ENCODE measurements at places on chromosomes 11 and 22.

DNA sequence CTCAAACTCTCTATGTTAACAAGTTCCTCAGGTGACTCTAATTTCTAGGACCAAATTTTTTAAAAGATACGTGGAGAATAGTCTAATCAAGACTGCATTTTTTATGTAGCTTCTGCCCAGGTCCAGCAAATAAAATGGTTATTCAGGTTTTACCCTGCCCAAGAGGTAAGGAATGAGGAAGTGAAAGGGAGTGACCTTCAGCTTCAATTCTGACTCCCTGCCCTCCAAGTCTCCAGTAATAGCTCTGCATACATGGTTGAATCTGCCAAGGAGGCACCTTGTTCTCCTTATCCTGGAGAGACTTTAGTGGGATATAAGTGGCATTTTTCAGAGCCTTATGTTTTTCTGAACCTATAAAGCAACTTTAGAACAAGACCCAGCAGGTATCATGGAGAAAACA, 15.5 kb downstream of the MUC15 start:
- no peak for DNase-seq

GRCh38 chr11:128582496-128583366, 4.6 kb downstream of the ETS1 start:
- peak; percentile 74 for DNase-seq

DNA sequence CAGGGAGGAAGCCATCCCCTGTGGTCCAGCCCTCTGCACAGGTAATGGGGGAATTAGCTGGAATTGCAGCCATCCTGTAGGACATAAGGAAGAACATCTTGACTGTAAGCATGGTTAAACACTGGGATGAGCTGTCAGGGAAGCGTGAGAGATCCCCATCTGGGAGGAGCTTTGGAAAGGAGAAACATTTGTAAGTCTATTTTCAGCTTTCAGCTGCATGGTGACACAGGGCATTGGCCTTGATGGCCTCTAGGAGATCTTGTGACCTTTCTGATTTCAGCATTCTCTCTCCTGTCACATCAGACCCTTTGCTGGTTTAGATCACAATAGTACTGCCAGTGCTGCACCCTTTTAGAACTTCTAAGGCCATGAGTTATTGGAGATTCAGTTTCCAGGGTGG, 47.1 kb downstream of the BCR start:
- DNase-seq, result no peak

GRCh38 chr11:30652801-30653200, 66.6 kb upstream of the MPPED2 start:
- DNase-seq, result no peak

- no peak for DNase-seq
Observed at GRCh38 chr11:8259306-8259959, 4.2 kb downstream of the LMO1 start.

- DNase-seq, result no peak
Observed at GRCh38 chr22:31106001-31106571, 1.3 kb downstream of the SELENOM start.

GRCh38 chr11:32529994-32530588, 53.5 kb upstream of the EIF3M start:
- no peak for DNase-seq

- no peak for DNase-seq
Observed at GRCh38 chr11:32658639-32659406, 75.2 kb downstream of the EIF3M start.

DNA sequence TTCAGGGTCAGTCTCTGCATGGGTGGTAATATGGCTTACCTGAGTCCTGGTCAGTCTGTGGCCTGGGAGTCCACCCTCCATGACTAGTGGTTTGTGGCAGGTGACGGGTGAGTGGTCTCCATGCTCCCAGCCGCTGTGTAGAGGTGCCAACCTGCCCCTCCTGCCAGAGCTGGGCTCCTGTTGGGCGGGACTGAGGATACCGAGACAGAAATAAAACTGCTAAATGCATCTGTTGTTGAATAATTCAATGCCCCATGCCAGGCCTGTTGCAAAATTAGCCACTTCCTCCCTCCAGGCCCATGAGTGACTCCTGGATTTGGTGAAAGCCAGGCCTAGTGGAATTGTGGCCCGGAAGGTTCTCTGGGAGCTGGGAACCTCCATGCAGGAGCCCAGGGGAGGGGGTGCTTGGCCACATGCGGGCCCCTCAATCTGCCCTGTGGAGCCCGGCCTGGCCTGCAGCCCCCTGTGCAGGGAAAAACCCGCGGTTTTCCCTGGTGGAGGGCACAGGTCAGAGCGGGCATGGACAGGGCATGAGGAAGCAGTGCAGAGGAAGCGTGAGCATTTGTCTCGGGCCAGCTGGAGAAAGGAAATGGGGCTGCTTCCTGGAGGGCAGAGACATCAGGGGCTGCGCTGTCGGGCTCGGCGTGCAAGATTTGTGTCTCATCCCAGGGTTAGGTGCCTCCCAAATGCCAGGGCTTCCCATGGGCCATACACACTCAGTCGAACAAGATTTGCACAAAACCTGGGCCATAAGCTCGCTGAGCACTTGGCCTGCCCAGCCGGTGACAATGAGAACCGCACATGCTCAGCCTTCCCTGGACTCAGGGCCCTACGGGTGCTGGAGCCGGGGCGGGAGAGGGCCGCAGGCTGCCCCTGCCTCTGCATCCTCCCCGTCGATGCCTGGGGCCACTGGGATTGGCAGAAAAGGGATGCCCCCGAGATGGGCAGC, 66.9 kb downstream of the KCNQ1 start:
- no peak for DNase-seq

- DNase-seq, result no peak
Observed at GRCh38 chr11:128345316-128345715, 242.0 kb downstream of the ETS1 start.

DNA sequence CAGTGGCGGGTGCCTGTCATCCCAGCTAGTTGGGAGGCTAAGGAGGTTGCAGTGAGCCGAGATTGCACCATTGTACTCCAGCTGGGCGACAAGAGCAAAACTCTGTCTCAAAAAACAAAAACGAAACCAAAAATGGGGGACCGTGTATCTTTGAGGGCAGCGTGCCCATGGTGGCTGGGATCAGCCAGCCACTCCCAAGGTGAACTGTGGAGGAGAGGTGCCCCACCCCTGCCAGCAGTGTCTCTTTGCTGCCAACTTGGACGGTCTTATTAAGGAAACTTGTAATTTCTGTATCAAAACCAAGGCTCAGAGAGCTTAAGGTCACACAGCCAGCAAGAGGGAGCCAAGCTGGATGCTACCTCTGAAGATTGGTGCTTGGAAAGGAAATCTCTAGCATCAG, 147.7 kb downstream of the CACNA1I start:
- no peak for DNase-seq

DNA sequence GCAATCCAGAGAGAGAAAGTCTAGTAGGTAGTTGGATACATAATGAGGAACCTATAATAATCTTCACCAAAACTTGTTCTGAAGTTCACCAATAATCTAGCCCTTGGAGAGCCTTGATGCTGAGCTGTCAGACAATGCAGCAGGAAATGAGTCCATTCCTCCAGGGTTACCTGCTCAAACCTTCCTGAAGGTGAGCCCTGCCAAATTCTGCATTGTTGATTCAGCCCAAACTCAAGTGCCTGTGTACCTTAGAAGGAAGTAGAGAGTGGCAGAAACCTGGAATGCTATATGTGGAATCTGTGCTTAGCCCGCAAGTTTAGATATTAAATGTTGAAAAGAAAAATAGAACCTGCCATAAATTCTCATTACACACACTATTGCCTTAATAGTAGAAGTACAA, 77.4 kb upstream of the SPON1 start:
- DNase-seq, result no peak

GRCh38 chr11:97223647-97224046, 833.8 kb downstream of the JRKL start:
- no peak for DNase-seq

DNA sequence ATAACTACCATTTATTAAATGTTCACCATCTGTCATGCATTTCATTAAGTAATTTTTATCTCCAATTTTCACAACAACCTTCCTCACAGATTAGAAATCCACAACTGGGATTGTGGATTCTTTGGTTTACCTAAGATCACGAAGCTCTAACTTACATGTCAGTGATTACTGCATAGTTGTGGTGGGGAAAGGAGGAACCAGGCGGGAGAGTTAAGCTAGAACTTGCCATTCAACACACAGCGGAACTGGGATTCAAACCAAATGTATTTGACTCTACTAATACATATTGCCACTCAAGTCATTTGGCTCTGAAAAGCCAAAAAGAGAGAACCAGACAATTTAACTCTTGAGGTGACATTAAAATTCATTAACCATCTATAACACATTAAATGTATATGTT, 10.4 kb upstream of the LAYN start:
- DNase-seq, result no peak

DNA sequence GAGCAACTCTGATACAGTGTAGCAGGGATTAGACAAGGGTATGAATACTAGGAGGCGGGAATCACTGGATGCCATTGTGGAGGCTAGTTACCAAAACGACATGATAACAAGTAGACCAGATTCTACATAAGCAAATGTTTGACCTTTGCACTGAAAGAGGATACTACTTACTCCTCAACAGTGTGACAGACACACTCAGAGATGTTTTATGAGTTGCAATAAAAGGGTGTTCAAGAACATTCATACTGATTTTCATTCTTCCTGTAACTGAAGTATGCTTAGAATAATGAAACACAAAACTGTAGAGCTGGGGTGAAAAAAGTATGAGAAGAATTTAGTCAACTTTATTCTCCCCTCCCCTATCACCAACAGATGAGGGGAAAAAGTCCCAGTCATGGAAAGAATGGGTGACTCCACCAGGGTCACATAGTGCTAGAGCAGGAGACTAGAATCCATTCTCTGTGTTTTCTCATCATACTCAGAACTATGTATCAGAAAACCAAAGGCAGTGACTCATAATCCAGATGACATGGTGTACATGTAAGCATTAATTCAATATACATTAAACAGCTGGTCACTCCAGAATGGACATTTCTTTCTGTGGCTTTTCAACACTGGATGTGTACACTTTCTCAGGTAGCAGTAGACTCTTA, 32.8 kb downstream of the ARHGAP20 start:
- DNase-seq, result no peak

DNA sequence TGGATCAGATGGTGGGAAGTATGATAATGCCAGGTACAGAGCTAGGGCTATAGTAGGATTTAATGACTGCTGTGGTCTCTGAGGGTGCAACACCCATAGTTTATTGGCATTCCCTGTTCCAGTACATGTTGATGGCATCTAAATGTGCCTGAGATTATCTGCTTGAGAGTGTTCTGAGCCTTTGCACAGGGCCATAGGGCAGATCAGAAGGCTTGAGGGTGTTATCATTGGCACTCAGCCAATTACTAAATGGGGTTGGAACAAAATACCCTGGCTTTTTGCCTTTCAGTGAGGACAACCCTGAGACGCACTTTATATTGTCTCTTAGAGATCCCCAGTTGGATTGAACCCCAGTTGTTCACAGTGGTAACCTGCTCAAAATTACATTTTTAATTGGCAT, 6.7 kb downstream of the SLC5A12 start:
- no peak for DNase-seq

GRCh38 chr11:126410649-126411048, 55.2 kb downstream of the ST3GAL4 start:
- DNase-seq, result no peak

DNA sequence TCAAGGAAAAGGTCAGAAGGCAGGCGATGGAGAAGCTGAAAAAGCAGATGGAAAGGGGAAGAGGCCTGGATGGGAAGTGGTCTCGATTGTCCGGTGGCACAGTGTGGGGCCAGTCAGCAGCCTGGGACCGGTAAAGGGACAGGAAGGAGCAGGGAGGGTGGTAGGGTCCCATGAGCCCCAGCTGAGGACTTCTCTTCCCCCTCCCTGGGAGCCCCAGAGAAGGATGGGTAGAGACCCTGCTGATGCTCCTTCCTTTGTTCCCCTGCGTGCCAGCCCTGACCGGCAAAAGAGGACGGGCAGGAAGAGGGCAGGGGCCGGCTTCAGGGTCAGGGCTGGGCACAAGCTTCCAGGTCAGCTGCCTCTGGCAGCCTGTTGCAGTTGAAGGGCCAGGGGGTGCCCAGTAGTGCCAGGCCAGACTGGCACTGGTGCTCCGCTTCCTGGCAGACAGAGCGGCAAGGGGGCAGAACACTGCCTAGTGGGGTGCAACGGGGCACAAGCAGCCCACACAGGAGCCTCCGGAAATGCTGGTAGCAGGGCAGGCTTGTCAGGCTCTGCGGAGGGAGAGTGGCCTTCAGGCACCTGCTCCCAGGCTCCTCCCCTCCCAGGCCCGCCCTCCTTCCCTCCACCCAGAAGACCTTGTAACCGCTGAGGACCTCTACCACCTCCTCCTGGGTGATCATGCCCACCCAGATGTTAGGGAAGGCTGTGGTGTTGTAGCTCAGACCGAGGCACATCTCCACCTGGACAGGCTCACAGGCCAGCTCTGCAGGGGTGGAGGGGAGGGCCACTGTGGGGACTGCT, 739 bp upstream of the C1QTNF5 start:
- no peak for DNase-seq

DNA sequence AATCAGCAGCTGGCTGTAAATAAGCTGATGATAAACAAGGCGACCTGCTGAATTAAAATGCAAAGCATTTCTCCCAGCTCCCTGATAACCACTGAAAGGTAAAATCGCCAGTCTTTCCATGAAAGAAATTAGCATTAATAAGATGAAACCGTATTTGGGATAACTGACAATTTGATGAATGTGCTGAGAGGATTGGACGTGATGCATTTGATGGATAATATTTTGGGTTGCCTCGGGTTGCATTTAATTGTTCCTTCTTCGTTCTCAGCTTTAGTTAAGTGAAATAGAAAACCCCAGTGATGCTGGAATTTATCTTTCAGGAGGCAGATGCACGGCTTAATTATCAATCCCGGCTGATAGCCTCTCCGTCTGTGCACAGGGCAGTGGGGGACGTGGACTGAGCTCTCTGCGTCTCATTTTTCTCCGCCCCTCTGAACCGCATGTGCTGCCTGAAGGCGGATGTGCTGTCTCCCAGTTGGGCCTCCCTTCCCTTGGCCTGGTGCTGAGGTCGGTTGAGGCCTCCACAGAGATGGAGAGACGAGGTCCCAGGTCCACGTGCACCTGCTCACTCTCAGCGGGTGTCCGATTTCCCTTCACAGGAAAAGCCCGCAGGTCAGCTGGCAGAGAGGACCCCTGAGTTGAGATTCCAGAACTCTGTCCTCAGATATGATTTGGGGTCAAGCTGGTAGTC, 846.2 kb downstream of the BRD1 start:
- no peak for DNase-seq

GRCh38 chr11:15875943-15876342, 480.4 kb downstream of the SOX6 start:
- no peak for DNase-seq

GRCh38 chr11:118634431-118635236, 27.2 kb downstream of the PHLDB1 start:
- peak; percentile 76 for DNase-seq

- DNase-seq, result no peak
Observed at GRCh38 chr11:70036971-70037882, 40.9 kb upstream of the ANO1 start.

- DNase-seq, result no peak
Observed at GRCh38 chr11:12079726-12080556, 30.4 kb upstream of the MICAL2 start.

- no peak for DNase-seq
Observed at GRCh38 chr22:23197836-23198235, 17.5 kb downstream of the BCR start.

DNA sequence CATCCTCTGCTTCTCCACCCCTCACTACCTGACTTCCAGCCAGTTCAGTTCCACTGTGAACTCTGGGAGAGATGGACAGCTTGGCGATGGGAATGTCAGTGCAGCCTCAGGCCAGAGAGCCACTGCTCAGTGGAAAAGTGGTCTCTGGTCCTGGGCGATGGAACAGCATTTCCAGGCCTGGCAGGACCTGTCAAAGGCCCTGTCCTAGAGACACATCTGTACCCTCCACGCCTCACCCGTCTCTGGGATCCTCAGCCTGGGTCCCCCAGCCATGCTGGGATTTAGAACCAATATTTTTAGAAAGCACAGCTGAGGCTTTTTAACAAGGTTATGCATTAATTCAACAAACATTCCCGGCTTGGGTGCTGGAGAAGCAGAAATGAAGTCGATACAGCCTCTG, 165.7 kb downstream of the MN1 start:
- DNase-seq, result no peak
